Fibroblast of skin of left quadriceps (primary cell): ENCODE measurements at places on chromosomes 11 and 22.

GRCh38 chr11:86577644-86578636 is 94.5 kb downstream of the ME3 start:
- DNase-seq, result peak; percentile 58

DNA sequence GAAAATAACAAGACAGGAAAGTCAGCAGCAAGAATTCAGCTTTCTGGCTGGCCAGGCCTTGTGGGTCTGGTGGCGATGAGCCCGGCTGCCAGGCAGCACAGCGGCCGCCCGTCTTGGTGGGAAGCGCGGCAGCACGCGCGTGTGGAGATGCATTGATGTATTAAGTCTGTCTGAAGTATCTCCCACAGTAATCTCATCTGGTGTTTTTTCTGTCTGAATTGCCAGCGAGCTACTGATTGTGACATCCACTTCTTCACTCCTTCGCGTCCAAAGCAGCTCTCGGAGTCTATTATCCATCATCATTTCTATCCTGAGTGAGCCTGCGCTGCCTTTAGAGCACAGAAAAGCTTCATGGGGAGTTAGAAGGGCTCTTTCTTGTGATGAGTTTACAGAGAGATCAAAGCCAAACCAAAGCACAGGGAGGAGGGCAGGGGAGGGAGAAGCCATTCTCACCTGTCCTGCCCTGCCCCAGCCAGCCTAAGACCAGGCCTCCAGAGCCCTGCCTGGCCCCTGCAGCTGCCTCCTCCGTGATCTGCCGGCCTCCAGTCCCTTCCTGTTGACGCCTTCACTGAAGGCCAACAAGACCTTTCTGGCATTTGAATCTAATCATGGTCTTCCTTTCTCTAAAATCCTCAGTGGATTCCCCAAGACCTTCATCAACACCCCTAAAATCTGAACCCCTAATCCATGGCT is 1419.0 kb downstream of the TBC1D22A start:
- no peak for DNase-seq

DNA sequence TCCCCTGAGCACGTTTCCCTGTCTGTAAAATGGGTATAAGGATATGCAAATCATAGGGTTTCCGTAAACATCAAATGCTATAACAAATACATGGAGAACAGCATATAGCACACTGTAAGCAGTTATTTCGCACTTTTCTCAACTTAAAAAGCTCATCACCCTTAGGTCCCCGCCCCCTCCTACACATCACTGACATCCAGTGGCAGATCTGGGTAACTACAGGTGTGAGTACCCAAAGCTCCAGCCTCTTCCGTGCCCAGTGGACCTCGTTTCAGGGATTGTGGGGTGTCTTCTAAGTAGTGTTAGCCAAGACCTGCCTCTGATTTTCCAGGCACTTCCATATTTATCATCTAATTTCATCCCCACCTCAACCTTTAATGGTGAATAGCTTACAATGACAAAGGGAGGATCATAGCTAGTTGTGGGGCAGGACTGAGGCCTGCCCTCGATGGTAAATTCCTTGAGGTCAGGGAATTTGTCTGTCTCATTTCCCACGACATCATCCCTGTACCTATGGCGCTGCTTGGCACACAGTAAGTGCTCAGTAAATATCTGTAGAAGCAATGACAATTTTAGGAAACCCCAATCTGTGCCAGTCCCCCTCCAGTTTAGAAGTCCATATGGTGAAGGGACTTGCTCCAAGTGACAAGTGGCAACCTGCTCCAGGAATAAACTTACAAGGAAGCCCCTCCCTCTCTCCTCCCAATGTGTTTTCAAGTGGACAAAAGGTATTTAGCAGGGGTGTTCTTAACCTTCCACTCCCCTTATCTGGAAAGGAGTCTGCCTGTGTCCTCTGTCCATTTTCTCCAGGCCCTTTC is 340.5 kb downstream of the TENM4 start:
- no peak for DNase-seq

DNA sequence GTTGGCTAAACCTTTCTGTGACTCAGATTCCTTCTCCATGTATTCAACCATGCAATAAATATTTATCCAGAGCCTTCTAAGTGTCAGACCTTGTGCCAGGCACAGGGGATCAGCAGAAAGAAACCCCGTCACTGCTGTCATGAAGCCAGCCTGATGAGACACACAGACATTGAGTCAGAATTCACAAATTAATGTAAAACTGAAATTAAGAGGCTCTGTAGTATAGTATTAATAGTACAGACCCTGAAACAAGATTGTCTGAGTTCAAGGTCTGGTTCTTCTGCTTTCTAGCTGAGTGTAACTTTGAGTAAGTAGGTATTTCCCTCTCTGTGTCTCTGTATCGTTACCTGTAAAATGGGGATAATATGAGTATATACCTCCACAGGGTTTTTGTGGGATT is 46.9 kb downstream of the ME3 start:
- no peak for DNase-seq

GRCh38 chr11:124762624-124763155 is 600 bp upstream of the ESAM start:
- DNase-seq, result no peak

DNA sequence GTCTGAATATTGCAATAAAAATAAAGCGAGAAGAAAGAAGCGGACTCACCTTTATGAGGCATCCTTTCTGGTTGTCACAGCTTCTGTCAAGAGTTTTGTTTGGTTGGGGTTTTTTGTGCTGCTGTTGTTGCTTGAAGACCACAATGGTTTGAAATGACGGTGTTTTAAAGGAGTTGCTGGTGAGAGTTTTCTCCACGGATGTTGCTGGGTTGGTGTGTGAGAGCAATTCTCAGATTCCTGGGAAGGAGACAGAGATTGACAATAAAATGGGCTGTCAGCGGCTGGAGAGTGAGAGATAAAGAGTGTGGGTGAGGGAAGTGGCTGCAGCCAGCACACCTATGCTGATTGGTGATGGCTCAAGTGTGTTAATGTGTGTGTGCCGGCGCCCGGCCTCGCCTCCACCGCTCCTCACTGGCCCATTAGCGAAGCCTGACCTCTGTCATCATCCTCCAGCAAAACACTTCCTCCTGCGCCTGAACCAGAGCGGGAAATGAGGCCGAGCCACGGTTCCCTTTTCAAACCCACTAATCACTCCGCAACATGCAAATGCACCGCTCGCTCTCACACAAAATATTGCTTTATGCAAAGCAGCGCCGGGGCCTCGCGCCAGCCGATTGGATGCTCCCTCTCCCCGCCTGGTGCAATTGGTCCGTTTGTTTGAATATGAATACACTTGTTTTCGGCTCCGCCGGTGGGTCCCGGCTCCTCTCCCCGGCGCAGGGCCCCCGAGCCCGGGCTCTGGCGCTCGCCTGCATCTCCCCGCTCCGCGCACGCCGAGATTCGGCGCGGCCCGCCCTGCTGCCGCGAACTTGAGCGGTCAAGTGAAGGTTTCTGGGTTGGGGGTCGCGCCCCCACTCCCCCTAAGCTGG is at the start of gene PAX6:
Gene PAX6, minus strand, starts transcription at position 544 of the 869 bp plus-strand sequence. CDS start 4,911 bp downstream, outside the sequence.
- DNase-seq, result peak; percentile 29

DNA sequence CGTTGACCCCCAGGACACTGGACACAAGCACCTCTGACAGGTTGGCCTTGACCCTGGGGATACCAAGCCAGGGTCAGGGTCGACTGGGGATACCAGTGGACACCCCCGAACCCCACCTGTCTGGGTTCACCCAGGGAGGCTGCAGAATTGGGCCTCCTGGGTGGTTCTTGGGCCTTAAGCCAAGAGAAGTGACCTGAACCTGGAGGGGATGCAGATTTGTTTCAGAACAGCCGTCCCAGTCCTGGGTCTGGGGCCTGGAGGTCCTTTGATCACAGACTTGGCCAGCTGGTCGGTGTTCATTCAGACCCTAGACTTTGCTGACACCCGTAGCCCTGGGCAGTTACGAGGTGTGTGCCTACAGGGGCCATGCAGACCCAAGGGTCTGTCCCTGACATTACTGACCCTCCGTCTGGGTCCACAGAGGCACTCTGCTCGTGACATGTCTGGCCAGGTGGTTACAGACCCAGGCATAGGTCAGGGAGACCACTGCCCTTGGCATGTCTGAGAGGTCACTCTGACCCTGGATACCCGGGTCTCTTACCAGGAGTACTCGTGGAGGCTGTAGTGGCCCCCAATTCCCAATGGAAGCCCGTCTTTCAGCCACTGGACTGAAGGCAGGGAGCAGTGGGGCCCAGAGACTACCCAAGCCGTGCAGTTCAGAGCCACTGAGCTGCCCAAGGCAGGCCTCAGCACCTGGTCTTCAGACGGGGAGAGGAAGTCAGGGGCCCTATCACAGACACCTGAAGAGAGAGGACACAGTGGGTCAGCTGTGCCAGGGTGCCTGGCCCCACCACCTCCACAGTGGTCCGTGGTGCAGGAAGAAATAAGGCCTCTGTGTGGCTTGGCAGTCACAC is 6.4 kb downstream of the SIGIRR start:
- no peak for DNase-seq

- DNase-seq, result no peak
Observed at GRCh38 chr22:37410174-37411055, 16.9 kb downstream of the ELFN2 start.

DNA sequence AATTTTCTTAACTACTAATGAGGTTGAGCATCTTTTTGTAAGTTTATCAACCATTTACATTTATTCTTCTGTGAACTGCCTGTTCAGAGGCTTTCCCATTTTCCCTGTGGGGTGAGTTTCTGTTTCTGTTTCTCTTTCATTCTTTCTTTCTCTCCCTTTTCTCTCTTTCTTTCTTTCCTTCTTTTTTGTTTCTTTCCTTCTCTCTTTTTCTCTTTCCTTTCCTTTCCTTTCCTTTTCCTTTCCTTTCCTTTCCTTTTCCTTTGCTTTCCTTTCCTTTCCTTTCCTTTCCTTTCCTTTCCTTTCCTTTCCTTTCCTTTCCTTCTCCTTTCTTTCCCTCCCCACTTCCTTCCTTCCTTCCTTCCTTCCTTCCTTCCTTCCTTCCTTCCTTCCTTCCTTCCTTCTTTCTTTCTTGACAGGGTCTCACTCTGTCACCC is 8.0 kb upstream of the ZBED5 start:
- DNase-seq, result no peak

DNA sequence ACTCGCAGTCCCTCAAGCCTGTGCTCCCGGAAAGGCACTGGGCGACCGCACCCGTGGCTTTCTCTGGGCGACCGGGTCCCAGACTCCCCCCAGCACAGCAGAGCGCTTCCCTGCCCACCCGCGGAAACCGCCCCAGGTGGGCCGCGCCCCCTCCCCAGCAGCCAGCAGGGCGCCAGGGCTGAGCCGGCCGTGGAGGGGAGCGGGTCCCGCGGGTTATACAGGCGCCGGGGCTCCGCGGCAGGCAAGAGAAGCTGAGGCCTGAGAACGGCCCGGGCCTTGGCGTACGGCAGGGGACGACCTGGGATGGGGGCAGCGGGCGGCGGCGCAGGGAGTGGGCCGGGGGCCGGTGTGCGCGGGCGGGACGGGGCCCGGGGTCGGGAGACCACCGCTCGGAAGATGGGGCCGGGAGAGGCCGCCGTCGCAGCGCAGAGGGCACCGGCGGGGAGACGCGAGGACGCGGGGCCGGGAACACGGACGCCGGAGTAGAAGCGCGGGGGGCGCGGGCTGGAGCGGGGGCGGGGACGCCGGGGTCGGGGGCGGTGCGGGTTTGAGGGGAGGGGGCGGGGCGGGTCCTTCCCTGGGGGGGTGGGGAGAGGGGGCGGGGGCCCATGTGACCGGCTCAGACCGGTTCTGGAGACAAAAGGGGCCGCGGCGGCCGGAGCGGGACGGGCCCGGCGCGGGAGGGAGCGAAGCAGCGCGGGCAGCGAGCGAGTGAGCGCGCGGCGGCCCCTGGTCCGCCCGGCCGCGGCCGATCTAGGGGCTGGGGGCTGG is at the start of gene MDK:
Gene MDK, plus strand, starts transcription at position 622 of the 771 bp plus-strand sequence. CDS start 389 bp downstream, outside the sequence.
- no peak for DNase-seq

- DNase-seq, result no peak
Observed at GRCh38 chr22:20011123-20011992, 5.3 kb downstream of the ARVCF start.

- no peak for DNase-seq
Observed at GRCh38 chr11:66976028-66976467, 944 bp downstream of the C11orf86 start.

DNA sequence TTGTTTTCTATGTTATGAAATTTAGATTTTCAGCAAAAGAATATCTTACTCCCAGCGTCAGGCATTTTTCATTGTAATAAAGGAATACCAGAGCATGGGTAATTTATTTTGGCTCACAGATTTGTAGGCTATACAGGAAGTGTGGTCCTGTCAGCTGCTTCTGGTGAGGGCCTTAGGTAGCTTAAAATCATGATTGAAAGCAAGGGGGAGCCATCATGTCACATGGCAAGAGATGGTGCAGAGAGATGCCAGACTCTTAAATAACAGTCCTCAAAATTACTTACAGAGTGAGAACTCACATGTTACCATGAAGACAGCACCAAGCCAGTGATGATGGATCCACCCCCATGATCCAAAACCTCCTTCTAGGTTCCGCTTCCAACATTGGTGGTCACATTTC is 825.0 kb upstream of the CHORDC1 start:
- no peak for DNase-seq
